ENCODE measurements at places on chromosomes 1 and 21.

DNA sequence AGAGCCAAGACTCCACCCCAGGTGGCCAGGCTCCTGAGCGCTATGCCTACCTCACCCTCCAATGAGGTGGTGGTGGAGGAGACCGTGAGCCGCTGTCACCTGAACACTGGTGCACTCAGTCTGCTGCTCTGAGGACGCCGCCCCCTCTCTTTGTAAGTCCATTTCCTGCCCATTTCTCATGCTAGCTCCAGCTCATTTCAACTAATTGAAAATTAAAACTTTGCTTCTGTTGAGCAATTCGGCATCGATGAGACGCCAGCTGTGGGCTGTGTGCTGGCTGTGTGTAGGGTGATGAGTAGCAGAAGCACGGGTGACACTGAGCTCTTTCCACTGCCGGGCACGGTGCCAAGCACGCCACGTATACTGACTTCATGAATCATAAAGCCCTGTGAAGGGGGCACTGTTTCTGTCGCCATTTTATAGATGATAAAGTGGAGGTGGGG, 11.2 kb downstream of the TNFRSF1B start:
- DNase-seq = no peak

DNA sequence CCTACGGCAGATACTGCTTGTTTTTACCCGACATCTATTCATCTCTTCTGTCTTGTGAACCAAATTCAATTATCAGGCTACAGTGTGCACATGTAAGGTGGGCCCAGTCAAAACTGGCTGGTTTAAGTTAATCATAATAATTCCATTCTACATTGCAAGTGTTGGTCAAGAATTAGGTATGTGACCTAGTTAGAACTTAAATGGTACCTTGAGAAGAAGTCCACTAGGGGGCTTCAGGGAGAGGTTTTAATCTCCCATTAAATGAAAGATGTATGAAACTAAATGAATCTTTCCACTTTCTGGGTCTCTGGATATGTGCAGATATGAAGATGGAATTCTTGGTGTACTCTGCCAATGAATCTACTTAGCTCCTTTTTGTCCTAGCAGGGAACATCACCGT, 187.1 kb downstream of the CDC42BPA start:
- DNase-seq = peak; percentile 19

GRCh38 chr21:38075833-38076587, 159.8 kb upstream of the KCNJ6 start:
- DNase-seq = no peak

DNA sequence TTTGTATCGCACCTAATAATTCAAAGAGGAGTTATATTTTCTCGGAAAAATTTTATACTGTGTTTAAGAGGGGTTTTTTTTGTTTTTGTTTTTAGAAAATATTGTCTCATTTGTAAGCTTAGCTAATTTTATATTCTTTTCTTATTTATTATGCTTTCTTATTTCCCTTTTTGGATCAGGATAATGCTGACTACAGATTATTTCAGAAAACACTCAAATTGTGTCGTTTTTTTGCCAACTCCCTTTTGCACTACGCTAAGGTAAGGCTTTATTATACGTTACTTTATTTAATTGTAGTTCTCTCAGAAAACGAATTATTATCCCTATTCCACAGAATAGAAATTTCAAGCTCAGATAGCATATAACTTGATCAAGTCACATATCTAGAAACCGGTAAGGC, 26.8 kb upstream of the METTL18 start:
- no peak for DNase-seq
